RPMI7951 (cell line): ENCODE measurements at places on chromosomes 2 and 18. TPM values are rescaled to one million over a fixed set of nuclear protein-coding genes. Genes with fewer than 3 reads are reported as not detected.

SNED1 gene
- 63.7 and 65.5 TPM in 2 replicates for total RNA-seq

SF3B6 gene
- 441 and 501 TPM in 2 replicates for total RNA-seq

CCDC141 gene
- 0.88 and 1.8 TPM in 2 replicates for total RNA-seq

MOGAT1 gene
- 0.24 and 0.29 TPM in 2 replicates for total RNA-seq

SLC38A11 gene
- not detected in 2 replicates for total RNA-seq

ALK gene
- 0.12 and 0.29 TPM in 2 replicates for total RNA-seq

GALNT1 gene
- 28.3 and 37.1 TPM in 2 replicates for total RNA-seq

HOXD13 gene
- total RNA-seq: 1.2 and 2.6 TPM in 2 replicates

TEKT4 gene
- not detected in 2 replicates for total RNA-seq

CD302 gene
- total RNA-seq: 16.6 and 22.5 TPM in 2 replicates

GULP1 gene
- 83.9 and 87.0 TPM in 2 replicates for total RNA-seq

ATP8B1 gene
- total RNA-seq: 12.5 TPM in 2 replicates

TUBB8B gene
- total RNA-seq: not detected in 2 replicates

TDRD15 gene
- not detected in 2 replicates for total RNA-seq

SPTBN1 gene
- total RNA-seq: 120 and 129 TPM in 2 replicates

PPP1R1C gene
- 3.1 and 4.2 TPM in 2 replicates for total RNA-seq

IL36G gene
- 0.24 and 0.59 TPM in 2 replicates for total RNA-seq

LBX2 gene
- 6.7 and 10.6 TPM in 2 replicates for total RNA-seq

DSG4 gene
- not detected in 2 replicates for total RNA-seq

SLC11A1 gene
- under 0.01 and 0.10 TPM in 2 replicates for total RNA-seq

FEV gene
- total RNA-seq: not detected in 2 replicates

RAB6C gene
- total RNA-seq: not detected in 2 replicates

GRHL1 gene
- 0.36 and 0.68 TPM in 2 replicates for total RNA-seq

COPS8 gene
- total RNA-seq: 261 and 316 TPM in 2 replicates

LOXL3 gene
- total RNA-seq: 93.6 and 108 TPM in 2 replicates

REG1B gene
- total RNA-seq: not detected in 2 replicates

GPBAR1 gene
- 0.12 TPM in 1 of 2 replicates, not detected in the other for total RNA-seq

MAP2 gene
- total RNA-seq: 4.9 and 6.7 TPM in 2 replicates

RNF125 gene
- 0.60 and 1.6 TPM in 2 replicates for total RNA-seq

KRTCAP3 gene
- 0.48 TPM in 1 of 2 replicates, not detected in the other for total RNA-seq

CDH2 gene
- total RNA-seq: 35.8 and 43.7 TPM in 2 replicates

ECEL1 gene
- not detected in 2 replicates for total RNA-seq

CACNB4 gene
- 0.10 and 0.12 TPM in 2 replicates for total RNA-seq

PTH2R gene
- not detected in 2 replicates for total RNA-seq

ASB18 gene
- total RNA-seq: not detected in 2 replicates

NEU2 gene
- total RNA-seq: not detected in 2 replicates

MAP4K3 gene
- total RNA-seq: 35.1 and 35.6 TPM in 2 replicates

CNDP1 gene
- total RNA-seq: not detected in 2 replicates

TEX44 gene
- total RNA-seq: not detected in 2 replicates

FIGN gene
- total RNA-seq: 5.3 and 5.8 TPM in 2 replicates

PDE1A gene
- total RNA-seq: 0.36 TPM in 1 of 2 replicates, not detected in the other
